Activated T-cell treated with anti-CD3 and anti-CD28 coated beads, Interleukin-2, amount 50 U/mL, for 72 hours (primary cell): ENCODE measurements at places on chromosomes 12 and 14. TPM values are rescaled to one million over a fixed set of nuclear protein-coding genes. Genes with fewer than 3 reads are reported as not detected.
A peak's percentile ranks its signal among the peaks of the same experiment; 100 is the strongest.

Gene SLCO1B1
- not detected for total RNA-seq

Gene OR4K13
- not detected for total RNA-seq

Gene ATP5F1B
- total RNA-seq: 661 TPM

Gene BHLHE41
- not detected for total RNA-seq

Gene ADAMTS20
- not detected for total RNA-seq

Gene ACSM4
- total RNA-seq: not detected

- peak; percentile 18 for DNase-seq
- no peak overlapping the region for H3K27ac ChIP-seq
- H3K4me1 ChIP-seq: no peaks in the 10 kb centered on the region
- no peak overlapping the region for H3K4me3 ChIP-seq
- H3K36me3 ChIP-seq: no peaks in the 10 kb centered on the region
These were observed 666.6 kb downstream of the NRXN3 start for GRCh38 chr14:78836777-78837176.

DNA sequence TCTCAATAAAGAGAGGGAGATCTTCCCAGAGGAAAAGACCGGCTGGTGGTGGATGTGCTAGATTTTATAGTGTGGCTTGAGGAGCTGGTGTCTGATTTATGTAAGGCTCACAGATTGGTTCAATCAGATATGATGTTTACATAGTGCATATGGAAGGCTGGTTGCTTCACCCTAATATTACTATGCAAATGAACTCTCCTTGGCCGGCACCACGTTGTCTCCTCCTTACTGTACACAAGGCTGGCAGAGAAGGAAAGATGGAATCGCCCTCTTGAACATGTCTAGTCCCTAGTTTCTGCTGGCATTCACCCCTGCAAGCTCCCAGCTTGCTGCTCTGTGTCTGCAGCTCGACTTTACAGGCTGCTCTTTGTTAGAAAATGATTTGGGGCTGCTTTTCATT is 8.9 kb downstream of the FAM186A start:
- H3K36me3 ChIP-seq: no peaks in the 10 kb centered on the region
- no peaks in the 10 kb centered on the region for H3K27me3 ChIP-seq
- no peak overlapping the region for H3K27ac ChIP-seq

DNA sequence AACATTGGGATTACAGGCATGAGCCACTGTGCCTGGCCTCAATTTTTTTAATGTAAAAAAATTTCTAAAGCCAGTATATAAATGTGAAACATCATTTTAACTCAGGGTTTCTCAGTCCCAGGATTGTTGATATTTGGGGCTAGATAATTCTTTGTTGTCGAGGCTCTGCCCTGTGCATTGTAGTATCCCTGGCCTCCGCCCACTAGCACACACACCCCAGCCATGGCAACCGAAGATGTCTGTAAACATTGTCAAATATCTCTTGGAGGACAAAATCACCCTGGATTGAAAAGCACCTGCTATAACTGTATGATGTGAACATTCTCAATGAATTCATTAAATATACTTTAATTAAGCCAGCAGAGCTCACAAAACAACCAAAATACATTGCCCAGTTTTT is 8.4 kb upstream of the CIT start:
- H3K27me3 ChIP-seq: peaks cover 30% of the 10 kb centered on the region
- H3K36me3 ChIP-seq: no peaks in the 10 kb centered on the region
- H3K27ac ChIP-seq: no peak overlapping the region
- H3K4me1 ChIP-seq: no peaks in the 10 kb centered on the region

- H3K4me1 ChIP-seq: no peaks in the 10 kb centered on the region
- no peaks in the 10 kb centered on the region for H3K27me3 ChIP-seq
- no peaks in the 10 kb centered on the region for H3K36me3 ChIP-seq
- no peak overlapping the region for H3K27ac ChIP-seq
- H3K4me3 ChIP-seq: no peak overlapping the region
These were observed 7.0 kb upstream of the PUS1 start for GRCh38 chr12:131921866-131922769.

DNA sequence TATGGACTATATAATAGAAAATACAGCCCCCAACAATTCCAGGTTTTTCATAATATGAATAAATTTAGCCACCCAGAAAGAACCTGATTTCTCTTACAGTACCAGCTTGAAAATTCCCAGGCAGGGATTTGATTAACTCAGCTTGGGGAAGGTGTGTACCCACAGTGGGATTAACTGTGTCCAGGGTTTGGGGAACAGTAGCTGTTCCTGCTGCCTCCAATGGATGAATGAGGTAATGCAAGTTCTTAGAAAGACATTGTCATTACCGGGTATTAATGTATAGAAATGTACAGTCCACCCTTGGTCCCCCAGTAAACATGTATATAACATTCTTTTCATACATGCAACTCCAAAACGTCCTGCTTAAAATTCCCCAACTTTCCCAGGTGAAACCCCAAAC is 115.6 kb downstream of the LRIG3 start:
- no peaks in the 10 kb centered on the region for H3K36me3 ChIP-seq
- H3K4me3 ChIP-seq: no peak overlapping the region
- DNase-seq: no peak
- no peak overlapping the region for H3K27ac ChIP-seq
- no peaks in the 10 kb centered on the region for H3K4me1 ChIP-seq
- H3K27me3 ChIP-seq: no peaks in the 10 kb centered on the region

- H3K27ac ChIP-seq: no peak overlapping the region
- H3K4me3 ChIP-seq: no peak overlapping the region
- no peak for DNase-seq
- H3K4me1 ChIP-seq: no peaks in the 10 kb centered on the region
- no peaks in the 10 kb centered on the region for H3K36me3 ChIP-seq
These were observed 53.5 kb downstream of the FSCB start for GRCh38 chr14:44453433-44454171.

GRCh38 chr12:43333644-43334043 is 218.4 kb downstream of the ADAMTS20 start:
- DNase-seq: no peak
- no peak overlapping the region for H3K4me3 ChIP-seq
- H3K4me1 ChIP-seq: peaks cover 6% of the 10 kb centered on the region
- no peaks in the 10 kb centered on the region for H3K36me3 ChIP-seq
- no peak overlapping the region for H3K27ac ChIP-seq

- no peaks in the 10 kb centered on the region for H3K27me3 ChIP-seq
- no peak overlapping the region for H3K4me3 ChIP-seq
- DNase-seq: no peak
- H3K4me1 ChIP-seq: no peaks in the 10 kb centered on the region
These were observed 78.6 kb upstream of the SCN8A start for GRCh38 chr12:51512438-51512837.

DNA sequence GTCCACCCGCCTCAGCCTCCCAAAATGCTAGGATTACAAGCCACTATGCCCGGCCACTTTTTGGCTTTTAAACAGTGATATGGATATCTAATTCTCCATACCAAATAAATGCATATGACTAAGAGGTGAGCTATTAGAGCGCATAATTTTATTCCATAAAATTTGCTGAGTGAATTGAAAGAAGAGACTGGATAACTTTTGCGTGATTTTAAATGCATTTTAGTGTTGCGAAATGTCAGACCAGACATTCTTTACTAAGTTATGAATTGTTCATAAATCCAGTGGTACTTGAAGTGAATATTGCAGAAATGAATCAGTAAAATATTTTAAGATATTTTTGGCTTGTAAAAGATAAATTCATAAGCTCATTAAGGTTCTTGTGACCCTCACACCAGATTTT is 50.9 kb upstream of the DIP2B start:
- peaks cover 1% of the 10 kb centered on the region for H3K36me3 ChIP-seq
- H3K4me3 ChIP-seq: no peak overlapping the region
- H3K4me1 ChIP-seq: no peaks in the 10 kb centered on the region
- no peak for DNase-seq
- H3K27ac ChIP-seq: no peak overlapping the region
- no peaks in the 10 kb centered on the region for H3K27me3 ChIP-seq

DNA sequence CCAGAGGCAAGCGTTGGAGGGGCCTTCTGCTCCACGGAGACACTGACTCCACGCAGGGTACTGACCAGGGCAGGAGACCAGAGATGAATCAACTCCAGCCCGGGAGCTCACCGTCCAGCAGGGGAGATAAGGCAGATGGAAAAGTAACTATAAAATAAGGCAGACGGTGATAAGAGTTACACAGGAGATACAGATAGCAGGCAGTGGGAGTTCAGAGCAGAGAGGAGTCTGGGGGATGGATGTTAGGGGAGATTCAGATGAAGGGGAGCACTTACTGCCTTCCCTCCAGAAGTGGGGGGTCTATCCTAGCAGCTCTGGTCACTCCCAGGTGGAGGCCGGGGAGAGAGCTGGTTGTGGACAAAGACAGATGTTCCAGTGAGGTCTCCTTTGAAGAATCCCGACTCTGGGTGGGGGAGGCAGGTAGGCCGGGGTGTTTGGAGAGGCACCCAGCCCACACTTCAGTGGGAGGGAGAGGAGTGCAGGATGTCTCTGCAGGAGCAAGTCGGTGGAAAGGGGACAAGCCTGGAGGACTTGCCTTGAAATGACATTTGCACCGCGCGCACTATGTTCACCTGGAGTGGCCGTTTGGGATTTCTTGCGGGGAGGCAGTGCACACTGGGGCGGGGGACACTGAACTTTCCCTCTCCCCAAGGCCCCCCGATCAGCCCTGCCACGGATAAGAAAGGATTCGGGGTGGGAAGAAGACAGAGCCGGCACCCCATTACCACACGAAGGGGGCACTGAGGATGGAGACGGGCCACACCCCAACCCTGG is 1.2 kb downstream of the PITPNM2 start:
- H3K27me3 ChIP-seq: no peaks in the 10 kb centered on the region
- H3K36me3 ChIP-seq: peaks cover 5% of the 10 kb centered on the region
- H3K27ac ChIP-seq: peak overlapping the region; percentile 80
- H3K4me3 ChIP-seq: peak overlapping the region; percentile 72

DNA sequence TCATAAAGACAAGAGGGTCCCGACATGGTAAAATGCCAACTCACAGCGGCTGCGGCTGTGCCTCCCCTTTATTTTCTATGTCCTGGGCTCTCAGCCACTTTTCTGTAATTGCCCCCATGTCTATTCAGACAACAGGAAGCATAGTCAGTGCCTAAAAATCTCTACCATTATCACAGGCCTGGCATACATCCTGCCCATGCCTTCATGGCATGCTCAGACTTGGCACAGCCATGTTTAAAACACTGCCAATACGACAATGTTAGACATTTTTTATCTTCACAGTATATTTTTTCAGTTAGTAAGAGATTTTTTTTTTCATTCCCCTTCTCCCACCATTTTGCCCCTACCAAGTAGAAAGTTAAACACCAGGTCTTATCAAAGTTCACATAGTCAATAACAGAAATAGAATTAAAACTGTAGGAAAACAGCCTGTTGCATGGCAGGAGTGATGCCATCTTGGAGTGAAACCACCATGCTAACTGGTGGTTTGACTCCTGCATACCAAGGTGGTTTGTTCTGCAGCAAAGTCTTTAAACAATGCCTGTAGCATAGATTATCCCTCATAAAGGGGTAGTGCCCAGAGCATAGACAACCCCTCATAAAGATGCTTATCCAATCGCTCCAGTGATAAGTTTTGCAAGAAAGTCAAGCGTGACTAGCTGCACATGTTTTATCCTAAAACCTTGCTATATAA is 18.9 kb upstream of the CERS5 start:
- DNase-seq: no peak
- peak overlapping the region; percentile 92 for H3K4me3 ChIP-seq
- H3K27me3 ChIP-seq: no peaks in the 10 kb centered on the region

- H3K27me3 ChIP-seq: no peaks in the 10 kb centered on the region
- no peaks in the 10 kb centered on the region for H3K4me1 ChIP-seq
- H3K27ac ChIP-seq: no peak overlapping the region
These were observed 9.8 kb downstream of the CCER1 start for GRCh38 chr12:90945070-90945649.

- peaks cover 31% of the 10 kb centered on the region for H3K4me1 ChIP-seq
- H3K27ac ChIP-seq: peak overlapping the region; percentile 59
- no peak for DNase-seq
- H3K4me3 ChIP-seq: no peak overlapping the region
These were observed 21.6 kb upstream of the AMN start for GRCh38 chr14:102900631-102901571.
